ENCODE measurements at places on chromosomes 4 and X.

- no peak for DNase-seq
Observed at GRCh38 chr4:174517502-174518445, 4.5 kb downstream of the HPGD start.

DNA sequence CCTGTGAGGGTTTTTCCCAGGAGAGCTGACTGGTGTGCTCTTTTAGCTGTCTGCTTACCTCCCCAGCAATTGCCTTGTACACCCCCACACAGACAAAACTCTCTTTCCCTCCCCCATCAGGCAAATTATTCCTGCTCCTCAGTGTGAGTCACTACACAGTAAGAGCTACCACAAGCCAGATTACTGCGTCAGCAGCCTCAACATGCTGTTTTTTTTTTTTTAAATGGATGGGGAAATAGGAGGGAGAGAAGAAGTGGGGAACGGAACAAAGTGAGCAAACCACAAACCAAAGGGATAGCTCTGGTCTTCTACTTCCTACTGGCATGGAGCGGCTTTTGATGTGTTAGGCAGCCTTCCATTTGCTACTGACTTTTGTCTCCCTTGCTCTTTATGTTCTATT is 107.5 kb upstream of the ACSL4 start:
- DNase-seq = peak; percentile 93

DNA sequence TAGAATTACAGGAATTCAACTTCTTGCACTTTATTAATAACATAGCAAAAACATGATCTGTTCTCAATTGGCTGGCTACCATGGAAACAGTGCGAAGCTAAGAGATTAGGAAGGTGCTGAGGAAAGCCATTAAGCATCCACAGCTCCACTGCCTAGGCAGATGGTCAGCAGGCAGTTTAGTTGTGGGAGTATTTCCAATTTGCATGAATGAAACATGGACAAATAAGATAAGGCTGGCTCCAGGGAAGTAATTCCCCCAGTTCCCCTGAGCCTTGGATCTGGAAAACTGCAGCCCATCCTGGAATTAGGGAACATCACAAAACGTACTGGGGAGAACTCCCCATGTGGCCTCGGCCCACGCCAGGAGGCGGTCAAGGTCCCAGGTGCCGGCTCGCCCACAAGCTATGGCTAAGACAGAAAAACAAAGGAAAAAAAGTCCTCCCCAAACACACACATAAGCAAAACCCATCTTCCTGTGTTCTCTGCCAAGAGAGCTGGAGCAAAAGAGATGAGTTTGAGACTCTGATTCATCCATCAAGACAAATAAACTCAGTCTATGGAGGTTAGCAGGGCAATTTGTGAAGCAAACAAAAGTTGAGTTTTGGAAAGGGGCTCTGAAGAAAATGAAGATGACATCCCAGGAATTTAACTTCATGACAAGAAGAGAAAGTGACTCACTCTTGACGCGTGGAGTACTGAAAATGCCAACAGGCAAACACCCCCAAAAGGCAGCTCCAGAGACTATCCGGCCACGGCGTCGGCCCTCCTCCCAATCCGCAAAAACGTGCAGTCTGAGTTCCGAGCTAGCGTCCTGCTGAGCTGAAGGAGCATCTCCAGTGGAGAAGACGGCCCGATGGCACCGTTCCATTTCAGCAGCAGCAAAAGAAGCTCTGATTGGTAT is 45.1 kb downstream of the IGFBP7 start:
- peak; percentile 80 for DNase-seq

GRCh38 chr4:74431113-74431826 is 13.7 kb upstream of the AREG start:
- DNase-seq = peak; percentile 86

DNA sequence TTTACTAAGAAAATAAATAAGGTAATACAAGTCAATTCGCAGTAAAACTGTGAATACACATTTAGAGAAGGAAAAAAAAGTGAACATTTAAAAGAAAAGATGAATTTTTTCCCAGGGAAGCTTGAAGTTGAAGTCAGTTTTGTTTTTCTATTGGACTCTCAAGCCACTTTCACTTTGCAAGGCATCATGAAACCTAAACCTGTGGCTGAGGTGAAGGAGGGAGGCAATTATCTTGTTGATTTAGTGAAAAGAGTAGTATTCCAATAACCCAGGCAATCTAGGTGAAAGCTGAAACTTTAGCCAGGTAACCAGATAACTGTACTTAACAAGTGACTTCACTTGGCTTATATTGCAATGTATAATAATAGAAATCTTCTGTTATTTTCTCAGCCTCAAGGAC is 138.6 kb downstream of the HDX start:
- DNase-seq = peak; percentile 21

- DNase-seq = no peak
Observed at GRCh38 chr4:79250887-79251286, 75.0 kb downstream of the NAA11 start.

GRCh38 chr4:110501826-110502225 is 25.9 kb downstream of the ENPEP start:
- DNase-seq = no peak

GRCh38 chr4:74083546-74083945 is 15.4 kb downstream of the CXCL2 start:
- no peak for DNase-seq

DNA sequence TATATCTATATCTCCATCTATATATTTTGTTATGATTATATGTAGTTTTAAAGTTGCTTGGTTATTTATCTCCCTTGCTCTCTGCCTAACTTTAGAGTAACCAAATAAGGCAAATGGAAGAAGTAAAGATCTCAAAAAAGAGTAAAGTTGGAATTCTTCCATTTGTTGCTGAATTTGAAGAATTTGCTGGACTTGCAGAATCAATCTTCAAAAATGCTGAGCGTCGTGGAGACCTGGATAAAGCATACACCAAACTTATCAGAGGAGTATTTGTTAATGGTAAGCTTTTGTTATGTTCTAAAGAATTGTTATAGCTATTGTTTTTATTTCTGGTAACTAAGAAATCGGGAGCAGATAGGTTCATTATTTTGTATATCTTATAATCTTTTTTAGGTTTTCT is 43.2 kb downstream of the EXOC1 start:
- DNase-seq = no peak

- no peak for DNase-seq
Observed at GRCh38 chrX:77412631-77413030, 34.6 kb upstream of the FGF16 start.

- DNase-seq = no peak
Observed at GRCh38 chrX:78527818-78528217, 131.3 kb downstream of the RTL3 start.

- DNase-seq = no peak
Observed at GRCh38 chrX:46584736-46585135, 11.2 kb downstream of the CHST7 start.

DNA sequence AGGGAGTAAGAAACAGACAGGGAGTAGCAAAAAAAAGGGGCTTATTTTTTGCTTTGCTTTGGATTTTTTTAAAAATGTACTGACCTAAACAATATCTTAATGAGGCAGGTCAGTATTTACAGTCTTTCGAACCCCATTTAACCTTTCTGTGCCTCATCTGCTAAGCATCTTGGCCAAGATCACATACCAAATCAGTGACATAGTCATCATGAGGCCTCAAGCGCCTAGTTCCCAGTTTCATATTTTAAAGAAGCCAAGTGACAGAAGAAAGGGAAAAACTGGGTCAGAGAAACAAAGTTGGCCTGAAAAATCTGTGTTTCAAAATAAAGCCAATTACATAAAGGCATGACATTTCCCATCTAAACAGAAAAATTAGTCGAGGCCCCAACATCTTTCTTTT is 94.6 kb upstream of the WDR44 start:
- DNase-seq = no peak

GRCh38 chr4:24794916-24795665 is at the start of gene SOD3:
Gene SOD3, plus strand, starts transcription at chr4:24795573. Its CDS starts 3,949 bp downstream, at chr4:24799522.
- no peak for DNase-seq

GRCh38 chr4:26420913-26421312 is 69.4 kb downstream of the CCKAR start:
- no peak for DNase-seq

DNA sequence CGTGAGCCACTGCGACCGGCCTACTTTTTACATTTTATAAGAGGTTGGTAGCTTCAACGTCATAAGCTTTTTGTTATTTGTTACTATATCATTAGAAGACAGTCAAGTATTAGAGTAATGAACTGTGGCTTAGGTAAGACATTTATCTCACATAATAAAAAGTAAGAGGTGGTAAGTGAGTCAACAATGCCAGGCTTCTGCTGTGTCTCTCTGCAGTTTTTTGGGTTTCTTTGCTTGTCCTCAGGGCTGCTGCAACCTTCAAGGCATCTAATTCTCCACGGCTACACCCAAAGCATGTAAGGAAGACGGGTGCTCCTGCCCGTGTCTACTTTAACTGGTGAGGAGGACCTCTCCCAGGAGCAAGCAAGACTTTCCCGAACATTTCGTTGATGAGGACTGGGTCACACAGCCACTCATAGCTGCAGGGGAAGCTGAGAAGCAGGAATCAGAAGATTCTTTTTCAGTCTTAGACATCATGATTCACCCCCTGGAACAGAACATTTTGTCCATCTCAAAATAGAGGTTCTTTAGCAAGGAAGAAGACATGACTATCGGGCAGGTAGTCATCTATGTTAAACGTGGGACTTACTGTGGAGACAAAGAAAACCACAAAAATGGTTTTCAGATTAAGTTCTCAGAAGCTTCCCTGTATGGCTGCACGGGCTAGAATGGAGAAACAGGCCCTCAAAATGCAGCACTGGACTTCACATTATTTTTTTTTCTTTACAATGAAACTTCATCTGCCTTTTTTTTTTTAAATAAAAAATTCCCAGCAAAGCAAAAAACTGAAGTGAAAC is 13.0 kb upstream of the RHOH start:
- peak; percentile 81 for DNase-seq

DNA sequence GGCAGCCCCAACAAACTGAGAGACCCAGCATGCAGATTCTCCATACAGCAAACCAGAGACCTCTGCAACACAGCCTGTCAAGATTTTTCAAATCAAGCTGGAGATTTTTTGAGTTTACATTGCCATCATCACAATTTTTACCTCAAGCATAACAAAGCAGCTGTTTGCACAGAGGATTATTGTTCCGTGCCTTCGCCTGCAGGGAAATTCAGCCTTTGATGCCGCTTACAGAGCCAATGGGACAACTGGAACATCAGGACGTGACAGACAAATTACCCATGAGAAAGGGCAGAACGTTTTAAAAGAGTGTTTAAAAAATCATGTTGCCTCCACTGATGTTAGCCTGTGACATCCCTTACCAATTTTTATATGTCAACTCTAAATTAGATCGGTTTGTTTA is 363.7 kb downstream of the FBXW7 start:
- DNase-seq = no peak

DNA sequence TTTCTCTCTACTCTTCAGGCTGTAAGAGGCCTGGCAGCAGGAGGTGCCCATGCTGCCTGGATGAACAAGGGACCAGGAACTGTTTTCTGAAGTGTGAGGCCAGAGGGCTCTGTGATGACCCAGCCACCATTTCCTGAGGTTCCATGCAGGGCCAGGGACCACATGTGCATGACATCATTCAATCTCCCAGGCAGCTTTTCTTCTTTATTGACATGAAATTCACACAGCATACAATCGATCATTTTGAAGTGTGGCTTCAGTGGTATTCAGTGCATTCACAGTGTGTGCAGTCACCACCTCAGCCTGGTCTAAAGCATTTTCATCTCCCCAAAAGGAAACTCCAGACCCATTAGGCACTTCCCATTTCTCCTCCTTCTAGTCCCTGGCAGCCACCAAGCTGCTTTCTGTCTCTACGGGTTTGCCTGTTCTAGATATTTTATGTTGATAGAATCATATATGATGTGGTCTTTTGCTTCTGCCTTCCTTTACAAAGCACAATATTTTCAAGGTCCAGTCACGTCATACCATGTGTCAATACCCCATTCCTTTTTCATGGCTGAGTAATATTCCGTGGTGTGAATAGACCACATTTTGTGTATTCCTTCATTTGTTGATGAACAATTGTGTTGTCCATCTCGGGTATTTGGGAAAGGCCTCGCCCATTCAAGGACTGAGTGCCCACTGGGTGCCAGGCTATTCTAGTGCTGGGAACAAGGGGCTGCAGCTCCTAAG is 93.1 kb downstream of the PSAPL1 start:
- no peak for DNase-seq
